Psoas muscle (tissue), 8 donors: ENCODE measurements at places on chromosomes 3 and 15.
A peak's percentile ranks its signal among the peaks of the same experiment; 100 is the strongest.

GRCh38 chr3:152183473-152183872 is 85.3 kb upstream of the MBNL1 start:
- DNase-seq: no peak

DNA sequence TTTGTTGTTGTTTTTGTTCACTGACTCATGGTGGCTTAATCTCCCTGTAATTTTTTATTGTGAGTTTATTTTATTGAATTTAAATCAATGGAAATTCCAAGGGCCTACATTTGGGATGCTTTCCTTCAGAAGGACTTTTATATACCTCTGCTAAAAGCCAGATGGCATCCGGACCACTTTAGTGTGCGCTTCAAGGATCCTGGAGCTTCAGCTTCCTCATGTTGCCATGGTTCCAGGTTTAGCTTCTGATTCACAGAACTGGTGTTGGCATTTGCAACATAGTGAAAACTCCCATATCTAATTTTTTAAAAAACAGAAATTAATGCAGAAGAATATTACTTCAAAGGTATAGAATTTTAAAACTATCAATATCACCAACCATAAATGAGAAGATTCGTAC is 8.5 kb upstream of the HACD2 start:
- no peak for DNase-seq

GRCh38 chr3:120642368-120642948 is 39.6 kb downstream of the HGD start:
- no peak for DNase-seq

DNA sequence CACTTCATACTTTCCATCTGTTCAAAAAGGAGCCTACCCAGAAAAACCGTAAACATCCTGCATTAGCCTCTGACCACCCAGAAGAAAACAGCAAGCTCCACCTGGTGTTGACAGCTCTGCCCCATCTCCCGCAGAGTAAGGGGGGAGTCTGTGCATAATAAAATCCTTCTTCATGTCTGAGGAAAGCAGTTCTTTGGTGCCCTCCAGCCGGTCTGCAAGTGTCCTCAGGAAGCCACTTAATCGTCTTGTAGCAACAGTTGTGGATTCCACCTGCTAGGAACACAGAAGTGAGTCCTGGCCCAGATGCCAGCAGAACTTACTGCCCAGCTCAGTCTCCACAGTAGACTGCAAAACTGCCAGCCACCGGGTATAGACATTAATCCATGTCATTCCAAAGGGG is 22.5 kb downstream of the RIOX2 start:
- no peak for DNase-seq

DNA sequence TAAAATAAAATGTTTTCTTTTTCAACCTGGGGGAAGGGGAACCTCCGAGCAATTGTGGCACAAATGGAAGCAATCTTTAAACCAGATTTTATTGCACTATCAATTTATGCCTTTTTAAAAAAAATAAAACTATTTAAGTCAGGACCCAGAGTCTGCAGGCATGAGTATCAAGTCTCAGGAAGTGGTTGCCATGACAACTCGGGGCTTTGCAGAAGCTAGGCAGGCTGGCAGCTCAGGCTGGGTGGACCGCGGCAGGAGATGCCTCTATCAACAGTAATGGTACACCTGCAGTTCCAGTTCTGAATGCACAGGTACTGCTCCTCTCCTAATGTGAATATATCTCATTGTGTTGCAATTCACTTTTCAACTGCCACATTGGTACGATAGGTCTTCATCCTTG is 447.7 kb downstream of the GABRG3 start:
- no peak for DNase-seq

DNA sequence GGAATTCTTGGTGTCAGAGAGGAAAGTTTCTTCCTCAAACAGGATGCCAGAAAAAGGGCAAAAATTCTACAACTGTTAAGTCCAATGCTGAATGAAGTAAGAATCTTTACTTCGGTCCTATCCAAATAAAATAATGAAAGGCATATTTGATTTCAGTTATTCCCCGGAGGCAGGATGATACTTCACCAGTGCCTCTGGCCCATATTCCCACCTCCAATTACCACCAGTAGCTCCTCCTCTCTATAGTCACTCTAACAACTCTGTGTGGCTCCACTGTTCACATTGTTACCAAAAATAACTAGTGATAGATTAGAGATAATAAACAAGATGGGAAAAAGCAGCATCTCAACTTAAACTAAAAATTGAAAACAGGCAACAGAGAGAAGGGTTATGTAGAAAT is 20.7 kb downstream of the MAP1A start:
- DNase-seq: no peak

GRCh38 chr3:25463836-25464418 is 35.9 kb downstream of the RARB start:
- DNase-seq: no peak

GRCh38 chr15:99118801-99119546 is 14.1 kb downstream of the SYNM start:
- peak; percentile 84 for DNase-seq

GRCh38 chr3:15728766-15729165 is 69.0 kb downstream of the ANKRD28 start:
- DNase-seq: no peak

DNA sequence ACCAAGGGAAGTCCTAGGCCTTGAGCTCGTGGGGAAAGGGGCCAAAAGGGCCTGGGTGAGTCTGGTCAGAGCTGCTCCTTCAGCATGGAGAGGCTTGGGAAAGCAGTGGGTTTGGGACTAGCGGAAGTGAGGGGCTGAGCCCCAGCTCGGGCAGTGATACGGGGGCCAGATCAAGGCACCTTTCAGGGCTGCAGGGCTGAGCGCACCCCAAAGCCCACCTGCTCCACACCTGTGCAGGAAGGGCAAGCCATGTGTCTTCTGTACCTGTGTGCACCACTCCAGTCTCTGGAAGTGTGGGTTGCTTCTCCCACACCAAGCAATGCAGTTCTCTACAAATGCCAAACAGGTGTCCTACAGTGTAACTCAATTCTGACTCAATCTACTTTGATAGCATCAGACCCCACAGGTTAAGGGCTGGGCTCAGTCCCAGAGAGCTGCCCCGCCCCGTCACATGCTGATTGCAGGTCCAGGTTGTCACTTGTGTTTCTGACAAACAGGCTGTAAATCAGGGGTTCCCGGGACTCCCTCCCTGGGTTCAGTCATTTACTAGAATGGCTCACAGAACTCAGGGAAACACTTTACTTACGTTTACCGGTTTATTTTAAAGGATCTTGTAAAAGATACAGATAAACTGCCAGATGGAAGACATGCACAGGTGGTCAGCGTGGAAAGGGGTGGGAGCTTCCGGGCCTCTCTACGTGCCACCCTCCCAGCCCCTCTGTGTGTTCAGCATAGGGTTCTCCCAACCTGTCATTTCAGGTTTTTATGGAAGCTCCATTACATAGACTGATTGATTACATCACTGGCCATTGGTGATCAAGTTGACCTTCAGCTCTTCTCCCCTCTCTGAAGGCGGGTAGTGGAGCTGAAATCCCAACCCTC is 28.8 kb upstream of the KLF13 start:
- no peak for DNase-seq

DNA sequence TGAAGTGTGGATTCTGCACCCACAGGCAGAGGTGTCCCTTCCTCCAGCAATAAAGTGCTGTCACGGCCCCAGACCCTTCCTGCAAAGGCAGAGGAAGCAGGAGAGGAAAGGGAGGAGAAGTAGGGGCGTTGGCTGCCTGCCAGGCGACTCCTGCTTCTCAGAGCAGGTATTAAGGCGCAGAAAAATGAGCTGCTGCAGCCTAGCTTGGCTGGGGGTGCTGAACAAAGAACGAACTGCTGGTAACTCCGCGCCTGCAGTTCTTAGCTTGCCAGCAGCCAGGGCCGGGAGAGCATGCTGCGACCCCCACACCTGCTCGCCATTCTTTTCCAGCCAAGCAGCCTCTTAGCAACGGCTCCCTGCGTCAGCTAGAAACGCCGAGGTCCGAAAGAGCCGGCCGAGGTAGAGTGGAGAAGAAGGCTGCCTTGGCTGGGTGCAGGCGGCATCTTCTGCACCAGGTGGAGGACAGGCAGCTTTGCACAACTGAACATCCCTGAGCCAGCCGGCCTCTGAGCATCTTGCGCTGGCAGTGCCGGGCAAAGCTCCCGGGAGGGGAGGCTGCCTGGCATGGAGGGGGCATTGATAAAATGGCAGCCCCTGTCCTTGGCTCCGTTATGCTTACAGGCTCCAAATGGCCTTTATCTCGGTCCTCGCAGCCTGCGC is 296.0 kb downstream of the MEX3B start:
- DNase-seq: no peak

DNA sequence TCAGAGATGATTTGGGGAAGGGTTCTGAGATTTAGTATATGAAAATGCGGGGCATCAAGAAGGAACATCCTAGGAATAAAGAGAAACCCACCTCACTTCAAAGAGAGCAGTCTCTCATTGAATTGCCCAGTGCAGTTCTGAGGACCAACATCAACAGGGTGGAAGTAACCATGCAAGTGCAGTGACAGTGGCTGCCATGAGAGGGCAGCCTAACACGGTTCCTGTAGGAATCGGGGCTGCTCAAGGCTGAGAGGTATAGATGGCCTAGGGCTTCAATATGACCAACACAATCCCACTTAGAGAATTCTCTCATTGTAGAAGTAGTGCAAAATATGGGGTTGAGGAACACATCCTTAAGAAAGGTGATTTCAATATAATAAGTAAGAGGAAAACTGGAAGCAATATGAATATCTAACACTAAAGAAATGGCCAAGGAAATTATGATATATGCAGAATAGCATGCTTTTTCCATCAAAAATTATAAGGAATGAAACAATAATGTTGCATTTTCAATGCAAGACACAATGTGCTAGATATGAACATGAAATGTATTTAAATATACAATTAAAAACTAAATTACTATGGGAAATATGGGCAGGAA is 51.1 kb upstream of the ARRDC4 start:
- DNase-seq: peak; percentile 78

DNA sequence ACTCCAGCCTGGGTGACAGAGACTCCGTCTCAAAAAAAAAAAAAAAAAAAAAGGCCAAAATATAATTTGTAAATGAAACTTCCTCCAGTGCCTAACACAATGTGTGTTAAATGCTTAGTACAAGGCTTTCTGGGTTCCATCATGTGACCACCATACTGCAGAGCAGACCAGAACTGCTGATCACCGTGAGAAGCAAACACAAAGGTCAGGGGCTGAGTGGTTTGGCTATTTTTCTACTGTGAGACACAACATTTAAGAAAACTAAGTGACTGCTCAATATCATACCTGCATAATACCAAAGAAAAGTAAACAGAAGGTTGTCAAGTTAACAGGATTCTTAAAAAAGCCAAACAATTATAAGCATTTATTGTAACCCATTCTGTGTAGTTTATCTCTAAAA is 13.2 kb downstream of the ABCC5 start:
- DNase-seq: no peak

DNA sequence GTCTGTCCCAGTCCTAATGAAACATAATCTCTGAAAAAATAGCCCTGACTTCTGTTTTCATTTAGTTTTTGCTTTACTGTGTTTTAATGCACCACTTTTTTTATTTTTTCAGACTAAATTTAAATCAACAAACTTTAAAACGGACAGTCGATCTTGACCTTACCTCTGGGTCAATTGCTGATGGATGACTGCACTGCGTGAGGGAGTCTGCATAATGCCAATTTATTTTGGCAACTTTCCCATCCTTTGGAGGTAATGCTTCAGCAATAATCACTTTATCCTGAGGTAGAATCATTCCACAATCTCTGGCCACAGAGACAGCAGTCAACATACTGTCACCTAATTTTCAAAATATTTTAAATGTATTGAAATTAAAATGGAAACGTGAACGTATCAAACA is 32.5 kb upstream of the GP5 start:
- no peak for DNase-seq

DNA sequence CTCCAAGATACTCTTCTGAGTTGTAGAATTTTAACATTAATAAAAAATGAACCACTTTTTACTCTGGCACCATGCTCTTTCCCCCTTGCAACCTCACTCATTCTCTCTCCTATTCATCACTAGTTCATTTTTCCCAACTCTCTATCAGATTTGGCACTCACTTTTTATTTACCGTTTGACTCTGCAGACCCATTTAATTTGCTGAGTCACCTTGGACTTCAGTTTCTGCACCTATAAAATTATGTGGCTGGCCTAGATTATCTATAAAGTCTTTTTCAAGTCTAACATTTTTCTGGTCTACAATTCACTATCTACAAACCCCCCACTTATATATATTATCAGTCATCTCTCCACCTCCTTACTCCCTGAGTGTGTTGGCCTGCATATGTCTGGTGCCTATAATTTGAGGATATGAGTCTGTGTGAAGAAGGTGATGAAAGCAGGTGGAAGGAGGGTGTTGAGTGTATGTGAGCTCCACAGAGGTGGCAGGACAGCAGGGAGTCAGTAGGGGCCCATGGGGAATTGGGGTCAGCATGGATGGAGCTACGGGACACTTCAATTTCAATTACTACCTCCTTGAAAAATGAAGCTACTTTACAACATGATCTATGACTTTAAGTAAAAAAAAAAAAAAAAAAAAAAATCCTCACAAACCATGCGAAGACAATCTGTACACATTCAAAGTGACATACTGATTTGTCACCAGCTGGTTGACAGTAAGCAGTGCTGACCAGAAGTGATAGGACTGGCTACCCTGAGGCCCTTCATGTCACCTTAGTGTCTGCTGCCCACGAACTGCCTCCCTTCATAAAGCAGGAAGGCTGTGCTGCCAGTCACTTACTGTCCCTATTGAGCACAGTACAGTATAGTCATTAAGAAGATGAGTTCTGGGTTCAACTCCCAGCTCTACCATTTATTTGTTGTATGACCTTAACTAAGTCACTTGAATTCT is 334.2 kb upstream of the IL12A start:
- no peak for DNase-seq

DNA sequence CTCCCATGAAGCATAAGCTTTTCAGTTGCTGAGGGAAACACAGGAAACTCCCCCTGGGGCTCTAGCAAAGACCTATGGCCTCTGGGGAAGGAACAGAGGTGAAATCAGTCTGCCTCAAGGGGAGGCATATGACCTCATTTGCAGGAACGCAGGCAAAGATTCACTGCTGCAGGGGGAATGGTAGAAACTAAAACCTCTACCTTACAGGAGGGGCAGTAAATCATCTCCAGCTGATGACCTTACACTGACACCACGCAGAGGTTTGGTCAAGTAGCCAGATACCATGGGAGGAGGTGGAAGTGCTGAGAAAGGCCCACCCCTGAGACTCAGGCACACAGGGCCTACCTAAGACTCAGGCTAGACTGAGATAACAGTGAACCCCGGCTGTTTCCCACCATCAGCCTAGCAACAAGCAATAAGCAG is 81.1 kb downstream of the RAD18 start:
- no peak for DNase-seq

DNA sequence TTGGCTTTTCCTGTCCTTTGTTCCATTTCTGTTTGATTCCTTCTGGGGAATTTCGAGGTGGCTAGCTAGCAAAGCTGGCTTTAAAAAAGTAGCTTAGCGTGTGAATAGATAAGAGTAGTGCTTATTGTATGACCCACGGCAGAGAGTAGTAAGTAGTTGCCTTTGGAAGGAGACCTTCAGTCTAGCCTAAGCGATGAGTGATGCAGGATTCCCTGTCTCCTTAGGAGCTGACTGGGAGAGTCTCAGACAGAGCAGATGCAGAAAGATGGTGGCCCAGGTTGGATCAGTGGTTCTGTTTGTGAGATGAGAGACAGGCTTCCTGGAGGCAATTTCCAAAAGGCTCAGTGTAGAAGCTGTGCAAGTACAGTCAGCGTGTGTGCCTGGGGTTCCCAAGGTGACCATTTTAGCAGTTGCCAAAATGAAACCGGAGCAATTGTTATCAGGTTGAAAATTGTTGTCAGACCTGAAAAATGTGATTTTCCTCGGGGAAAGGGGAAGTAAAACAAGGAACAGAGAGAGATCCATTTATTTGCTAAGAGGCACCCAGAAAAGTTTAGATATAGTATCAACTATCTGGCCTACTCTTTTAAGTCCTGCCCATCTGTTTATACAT is 681 bp upstream of the IL5RA start:
- DNase-seq: no peak
